Cortex of kidney (tissue), 1 donor: ENCODE measurements at places on chromosomes 2 and 18.

GRCh38 chr18:48538531-48539405 is at the start of gene CTIF:
CTIF (plus strand) TSS chr18:48539031; CDS start chr18:48619566, 80,535 bp downstream.
- DNase-seq: no peak

DNA sequence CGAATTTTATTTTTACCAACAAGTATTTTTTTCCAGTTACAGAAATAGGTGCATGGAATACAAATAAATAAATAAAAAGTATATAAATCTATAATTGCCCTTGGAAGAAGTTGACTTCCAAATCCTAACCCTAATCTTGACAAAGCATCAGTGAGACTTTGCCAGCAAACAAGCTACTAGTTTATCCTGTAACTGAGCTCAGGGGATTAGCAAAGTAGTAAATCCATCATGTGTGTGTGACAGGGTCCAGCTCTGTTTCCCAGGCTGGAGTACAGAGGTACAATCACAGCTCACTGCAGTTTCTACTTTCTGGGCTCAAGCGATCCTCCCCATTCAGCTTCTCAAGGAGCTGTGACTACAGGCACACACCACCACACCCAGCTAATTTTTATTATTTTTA is 948.0 kb upstream of the CNTNAP5 start:
- DNase-seq: no peak

- no peak for DNase-seq
Observed at GRCh38 chr2:44602446-44602845, 240.7 kb downstream of the CAMKMT start.

DNA sequence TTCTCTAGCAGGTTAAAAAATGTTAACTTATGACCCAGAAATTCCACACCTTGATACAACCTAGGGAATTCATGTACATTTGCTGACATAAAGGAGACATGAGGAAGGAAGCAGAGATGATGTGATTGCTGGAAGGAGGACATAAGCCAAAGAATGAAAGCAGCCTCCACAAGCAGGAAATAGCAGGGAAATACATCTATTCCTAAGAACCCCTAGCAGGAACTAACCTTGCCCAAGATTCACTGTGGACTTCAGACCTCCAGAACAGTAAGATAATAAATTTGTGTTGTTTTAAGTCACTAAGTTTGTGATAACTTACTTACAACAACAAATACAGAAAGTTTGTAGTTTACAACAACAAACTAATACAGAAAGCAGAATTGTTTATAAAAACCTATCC is 4.6 kb upstream of the DSG4 start:
- no peak for DNase-seq

- no peak for DNase-seq
Observed at GRCh38 chr2:209395652-209396051, 28.2 kb upstream of the MAP2 start.

DNA sequence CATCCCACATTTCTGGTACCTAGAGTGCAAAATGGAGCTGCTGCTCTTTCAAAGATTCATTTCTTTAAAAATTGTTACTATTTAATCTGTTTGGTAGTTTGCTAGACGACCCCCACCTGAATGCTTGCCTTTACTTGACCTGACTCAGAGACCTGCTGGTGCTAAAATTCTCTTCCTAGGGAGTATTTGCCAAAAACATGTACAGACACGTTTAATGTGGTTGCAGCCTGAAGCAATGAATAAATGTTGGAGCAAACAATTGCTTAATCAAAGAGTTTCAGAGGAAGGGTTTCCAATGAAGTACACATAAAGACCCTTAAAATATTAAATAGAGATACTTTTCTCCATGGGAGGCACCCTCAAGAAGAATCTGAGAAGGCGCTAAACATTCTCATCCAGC is 734.4 kb downstream of the CBLN2 start:
- DNase-seq: no peak

GRCh38 chr2:113963965-113964364 is 74.1 kb downstream of the ACTR3 start:
- DNase-seq: no peak

DNA sequence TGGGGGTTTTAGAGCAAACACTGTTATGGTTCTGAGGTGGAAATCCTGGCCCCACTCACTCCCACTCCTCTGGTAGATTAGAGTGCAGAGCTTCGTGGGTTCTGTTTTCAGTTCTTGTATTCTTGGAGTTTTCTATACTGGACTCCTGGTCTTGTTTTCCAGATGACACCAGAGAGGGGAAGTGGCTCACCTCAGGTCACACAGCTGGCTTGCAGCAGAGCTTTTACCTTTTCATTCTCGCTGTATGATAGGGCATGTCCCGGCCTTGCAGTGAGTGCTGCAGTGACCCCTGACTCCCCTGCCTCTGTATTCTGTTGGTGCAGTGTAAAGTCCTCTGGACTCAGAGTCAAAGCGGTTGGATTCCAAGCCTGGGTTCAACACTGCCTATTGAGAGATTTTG is 148.9 kb upstream of the MEX3C start:
- no peak for DNase-seq

DNA sequence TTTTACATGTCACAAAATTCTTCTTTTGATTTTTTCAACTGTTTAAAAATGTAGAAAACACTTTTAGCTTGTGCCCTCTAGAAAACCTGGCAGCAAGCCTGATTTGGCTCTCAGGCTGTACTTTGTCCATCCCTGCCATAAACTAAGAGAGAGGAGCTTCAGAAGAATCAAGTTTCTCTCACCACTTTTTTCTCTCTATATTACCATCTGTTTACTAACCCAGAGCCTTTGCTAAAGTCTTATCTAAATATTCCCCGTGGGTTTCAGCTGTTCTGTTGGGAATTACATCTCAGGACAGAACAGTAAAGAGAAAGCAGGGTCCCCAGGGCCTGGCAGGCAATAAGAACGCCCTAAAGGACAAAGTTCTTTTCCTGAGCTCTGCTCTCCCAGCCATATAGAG is 409.1 kb upstream of the CRIM1 start:
- DNase-seq: no peak

GRCh38 chr2:42340045-42340937 is 20.7 kb downstream of the COX7A2L start:
- DNase-seq: no peak

DNA sequence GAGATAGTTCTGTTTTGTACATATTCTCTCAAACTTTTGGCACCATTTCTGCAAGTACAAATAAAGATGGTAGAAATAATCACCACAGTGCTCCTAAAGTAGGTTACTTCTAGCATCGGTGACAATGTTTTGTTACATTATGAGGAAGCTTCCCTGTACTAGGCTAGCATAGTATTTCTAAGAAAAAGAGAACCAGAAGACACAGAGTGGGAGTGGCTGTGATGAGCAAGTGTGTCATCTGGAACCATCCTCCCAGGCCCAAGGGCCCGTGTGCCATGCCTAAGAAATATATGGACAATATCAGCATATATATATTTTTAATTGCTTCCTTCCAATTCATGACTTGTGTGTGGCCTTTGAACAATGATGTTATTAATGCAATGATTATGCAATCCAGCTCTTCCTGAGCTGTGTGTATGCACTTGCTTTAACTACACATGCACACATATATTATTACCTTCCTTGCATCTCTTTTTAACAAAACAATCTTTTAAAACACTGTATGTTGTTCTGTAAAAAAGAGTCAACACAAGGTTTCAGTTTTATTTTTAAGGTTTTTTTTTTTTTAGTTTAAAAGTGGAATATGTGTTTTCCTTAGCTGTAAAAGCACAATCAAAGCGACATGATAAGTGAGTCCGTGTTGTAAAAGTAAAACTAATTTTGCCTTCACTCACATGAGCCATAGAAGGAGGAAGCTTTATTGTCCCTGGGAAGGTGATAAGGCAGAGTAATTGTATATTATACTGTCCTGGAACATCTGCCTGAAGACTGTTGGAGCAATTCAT is 303.9 kb downstream of the ZNF407 start:
- DNase-seq: no peak

- no peak for DNase-seq
Observed at GRCh38 chr2:109507828-109508227, 105.9 kb downstream of the SEPTIN10 start.

DNA sequence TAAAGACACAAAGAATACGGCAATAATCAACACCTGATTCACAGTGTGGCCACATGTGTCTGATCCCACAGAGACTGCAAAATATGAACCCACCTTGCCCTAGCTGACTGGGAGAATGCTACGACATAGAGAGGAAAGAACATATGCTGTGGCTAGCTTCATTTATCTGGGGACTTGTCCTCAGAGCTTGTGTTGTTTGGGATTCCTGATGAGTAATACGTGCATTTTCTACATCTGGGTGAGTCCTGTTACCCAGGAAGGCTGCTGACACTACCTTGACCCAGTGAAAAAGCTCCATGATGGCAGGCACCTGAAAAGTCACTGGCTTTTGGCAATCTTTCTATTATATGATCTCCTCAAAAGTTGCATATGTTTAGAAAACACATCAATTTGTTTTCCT is 427.7 kb upstream of the LYPD1 start:
- no peak for DNase-seq
